Right cardiac atrium (tissue), 5 donors: ENCODE measurements at places on chromosomes 12 and 14. TPM values are rescaled to one million over a fixed set of nuclear protein-coding genes. Genes with fewer than 3 reads are reported as not detected.

SLC39A9 gene
- 10.3 TPM for polyA plus RNA-seq

CYP46A1 gene
- 5.8 TPM for polyA plus RNA-seq

CLEC9A gene
- not detected for polyA plus RNA-seq

SOCS2 gene
- 16.9 TPM for polyA plus RNA-seq

FLVCR2 gene
- 1.3 TPM for polyA plus RNA-seq

PROX2 gene
- not detected for polyA plus RNA-seq

LAG3 gene
- 0.57 TPM for polyA plus RNA-seq

TPH2 gene
- polyA plus RNA-seq, result not detected

MGST1 gene
- 149 TPM for polyA plus RNA-seq

NUAK1 gene
- polyA plus RNA-seq, result 10.0 TPM

KRT80 gene
- 0.05 TPM for polyA plus RNA-seq

SPX gene
- 9.6 TPM for polyA plus RNA-seq

MDGA2 gene
- not detected for polyA plus RNA-seq

PRH2 gene
- not detected for polyA plus RNA-seq

SERPINA12 gene
- polyA plus RNA-seq, result not detected

KRT77 gene
- polyA plus RNA-seq, result not detected
